Activated CD4-positive, alpha-beta T cell treated with anti-CD3 and anti-CD28 coated beads for 36 hours (primary cell): ENCODE measurements at places on chromosomes 1 and 21. TPM values are rescaled to one million over a fixed set of nuclear protein-coding genes. Genes with fewer than 3 reads are reported as not detected.

The CEP85 gene
- 31.9 TPM for total RNA-seq

The NPPB gene
- not detected for total RNA-seq

The OR2T29 gene
- not detected for total RNA-seq

The ZDHHC18 gene
- 51.6 TPM for total RNA-seq

The CLDN8 gene
- total RNA-seq = not detected

GRCh38 chr1:158145173-158145719 lies 35.4 kb upstream of the CD1D start:
- DNase-seq = no peak
- H3K4me1 ChIP-seq = peaks cover 22% of the 10 kb centered on the region
- no peaks in the 10 kb centered on the region for H3K27me3 ChIP-seq
- H3K4me3 ChIP-seq = no peak overlapping the region
- H3K36me3 ChIP-seq = no peaks in the 10 kb centered on the region

- peaks cover 12% of the 10 kb centered on the region for H3K36me3 ChIP-seq
- H3K27me3 ChIP-seq = no peaks in the 10 kb centered on the region
- peak overlapping the region; percentile 99 for H3K4me3 ChIP-seq
- peaks cover 59% of the 10 kb centered on the region for H3K4me1 ChIP-seq
- no peak for DNase-seq
These were observed 2.1 kb downstream of the DYRK1A start for GRCh38 chr21:37368541-37369279.

GRCh38 chr1:61202854-61203598 lies 120.7 kb downstream of the NFIA start:
- no peaks in the 10 kb centered on the region for H3K4me1 ChIP-seq
- H3K36me3 ChIP-seq = no peaks in the 10 kb centered on the region
- DNase-seq = no peak
- H3K4me3 ChIP-seq = no peak overlapping the region
- H3K27me3 ChIP-seq = no peaks in the 10 kb centered on the region
- no peak overlapping the region for H3K27ac ChIP-seq

GRCh38 chr1:115225993-115226685 lies 111.9 kb downstream of the NGF start:
- DNase-seq = no peak
- no peak overlapping the region for H3K4me3 ChIP-seq
- no peaks in the 10 kb centered on the region for H3K36me3 ChIP-seq
- H3K4me1 ChIP-seq = no peaks in the 10 kb centered on the region

- no peak for DNase-seq
- no peaks in the 10 kb centered on the region for H3K4me1 ChIP-seq
- no peaks in the 10 kb centered on the region for H3K27me3 ChIP-seq
- H3K36me3 ChIP-seq = no peaks in the 10 kb centered on the region
- no peak overlapping the region for H3K27ac ChIP-seq
These were observed 9.4 kb downstream of the CFHR4 start for GRCh38 chr1:196897158-196897828.

GRCh38 chr1:62613325-62613727 lies 16.0 kb downstream of the ANGPTL3 start:
- DNase-seq = no peak
- no peak overlapping the region for H3K4me3 ChIP-seq
- no peaks in the 10 kb centered on the region for H3K4me1 ChIP-seq
- H3K27me3 ChIP-seq = no peaks in the 10 kb centered on the region
- no peak overlapping the region for H3K27ac ChIP-seq
- peaks cover 2% of the 10 kb centered on the region for H3K36me3 ChIP-seq

GRCh38 chr1:20717452-20718342 lies at the start of gene KIF17:
TSS of gene KIF17 (minus strand) at chr1:20718007. CDS start at chr1:20717706, 301 bp downstream.
- peaks cover 8% of the 10 kb centered on the region for H3K4me1 ChIP-seq
- peak; percentile 77 for DNase-seq
- no peaks in the 10 kb centered on the region for H3K36me3 ChIP-seq
- no peak within 1 kb of the TSS for H3K27ac ChIP-seq
- peaks cover 24% of the 10 kb centered on the region for H3K27me3 ChIP-seq
